ENCODE measurements at places on chromosomes 12 and 14.

- DNase-seq: no peak
Observed at GRCh38 chr14:66330228-66330627, 155.9 kb upstream of the CCDC196 start.

GRCh38 chr12:52147367-52147963 is 44.3 kb downstream of the KRT80 start:
- DNase-seq: peak; percentile 100

GRCh38 chr14:64715628-64716412 is 11.6 kb downstream of the PLEKHG3 start:
- DNase-seq: no peak

GRCh38 chr14:76257842-76258397 is 106.2 kb downstream of the GPATCH2L start:
- no peak for DNase-seq

GRCh38 chr12:110677206-110677911 is 11.6 kb downstream of the HVCN1 start:
- DNase-seq: no peak

DNA sequence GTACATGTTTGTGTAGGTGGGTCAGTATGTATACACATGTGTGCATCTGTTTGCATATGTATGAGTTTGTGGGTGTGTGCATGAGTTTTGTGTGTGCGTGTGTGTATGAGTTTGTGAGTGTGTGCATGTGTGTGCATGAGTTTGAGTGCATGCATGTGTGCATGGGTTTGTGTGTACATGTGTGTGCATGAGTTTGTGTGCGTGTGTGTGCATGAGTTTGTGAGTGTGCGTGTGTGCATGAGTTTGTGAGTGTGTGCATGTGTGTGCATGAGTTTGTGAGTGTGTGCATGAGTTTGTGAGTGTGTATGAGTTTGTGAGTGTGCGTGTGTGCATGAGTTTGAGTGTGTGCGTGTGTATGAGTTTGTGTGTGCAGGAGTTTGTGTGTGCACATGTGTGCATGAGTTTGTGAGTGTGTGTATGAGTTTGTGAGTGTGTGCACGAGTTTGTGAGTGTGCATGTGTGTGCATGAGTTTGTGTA is 61.5 kb downstream of the FZD10 start:
- DNase-seq: no peak

DNA sequence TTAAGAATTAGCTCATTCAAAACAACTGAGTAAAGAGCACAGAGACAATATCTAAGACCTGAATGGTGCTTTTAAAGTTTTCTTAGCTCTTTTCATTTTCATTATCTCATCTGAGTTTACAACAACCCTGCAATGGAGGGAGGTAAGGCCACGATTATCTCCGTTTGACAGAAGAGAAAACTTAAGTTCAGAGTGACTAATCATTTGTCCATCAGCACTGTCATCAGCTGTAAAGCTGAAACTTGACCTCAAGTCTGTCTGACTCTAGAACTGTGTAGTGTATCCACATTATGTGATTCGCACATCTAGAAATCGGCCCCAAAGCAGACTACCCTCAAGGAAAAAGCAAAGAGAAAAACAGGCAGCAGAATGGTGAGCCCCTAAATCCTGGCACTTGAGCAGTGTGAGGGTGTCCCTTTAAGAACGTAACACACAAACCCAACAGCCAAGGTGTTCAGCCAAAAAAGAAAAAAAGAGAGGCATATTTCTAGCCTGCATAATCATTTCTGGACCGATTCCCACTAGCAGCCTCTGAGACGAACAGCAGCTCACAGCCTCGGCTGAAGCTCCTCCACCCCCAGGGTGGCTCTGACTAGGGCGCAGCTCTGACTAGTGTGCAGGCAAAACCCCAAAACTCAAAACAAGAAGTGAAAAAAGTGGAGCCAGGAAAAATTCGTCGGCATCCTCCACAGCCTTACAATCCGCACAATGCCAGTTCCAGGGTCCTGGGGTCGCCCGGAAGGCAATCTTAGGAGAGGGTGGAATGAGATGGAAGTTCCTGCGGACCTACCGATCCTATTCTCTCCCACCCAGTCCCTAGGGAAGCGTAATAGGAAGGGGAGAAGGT is 1.6 kb downstream of the STXBP6 start:
- peak; percentile 85 for DNase-seq

DNA sequence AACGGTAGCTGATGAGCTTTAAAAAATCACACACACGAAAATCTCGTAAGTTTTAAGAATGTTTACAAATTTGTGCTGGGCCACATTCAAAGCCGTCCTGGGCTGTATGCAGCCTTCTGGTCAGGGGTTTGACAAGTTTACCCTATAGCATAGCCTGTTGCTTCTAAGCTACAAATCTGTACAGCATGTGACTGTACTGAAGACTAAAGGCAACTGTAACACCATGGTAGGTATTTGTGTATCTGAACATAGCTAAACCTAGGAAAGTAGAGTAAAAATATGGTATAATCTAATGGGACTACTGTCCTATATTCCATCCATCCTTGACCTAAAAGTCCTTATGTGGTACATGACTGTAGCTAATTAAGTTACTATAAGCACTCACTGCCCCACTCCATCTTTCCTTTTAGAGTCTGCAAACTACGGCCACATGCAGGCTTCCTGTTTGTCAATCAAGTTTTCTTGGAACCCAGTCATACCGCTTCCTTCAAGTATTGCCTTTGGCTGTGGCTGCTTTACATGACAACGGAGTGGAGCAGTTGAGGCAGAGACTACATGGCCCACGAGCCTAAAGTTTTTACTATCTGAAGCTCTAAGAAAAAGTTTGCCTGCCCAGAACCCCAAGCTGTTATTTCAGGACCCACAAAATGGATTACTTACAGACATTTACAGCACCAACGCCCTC is 18.5 kb downstream of the KRT7 start:
- DNase-seq: no peak

GRCh38 chr12:18570543-18570942 is 167.3 kb downstream of the PLCZ1 start:
- DNase-seq: no peak

DNA sequence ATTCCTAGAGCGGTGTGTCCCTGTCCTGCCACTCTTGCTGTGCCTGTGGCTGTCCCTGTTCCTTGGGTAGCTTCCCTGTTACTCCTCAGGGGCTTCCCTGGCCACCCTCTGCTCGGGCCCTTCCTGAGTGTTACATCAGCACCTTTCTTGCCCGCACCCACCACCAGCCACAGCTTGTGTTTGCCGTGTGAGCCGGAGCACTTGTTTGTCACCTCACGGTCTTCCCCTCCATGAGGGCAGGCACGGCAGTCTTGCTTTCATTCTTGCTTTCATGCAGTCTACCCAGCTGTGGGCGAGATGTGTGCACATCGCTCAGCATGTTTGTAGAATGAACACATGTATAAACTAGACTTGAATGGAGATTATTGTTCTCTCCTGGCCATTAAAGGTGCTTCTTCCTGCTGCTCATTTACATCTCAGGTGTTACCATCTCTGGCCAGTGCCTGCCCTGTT is 42.0 kb downstream of the TRAF3 start:
- peak; percentile 31 for DNase-seq

GRCh38 chr12:990661-991349 is at the start of gene ERC1:
TSS of gene ERC1 (plus strand) at chr12:991223. CDS start at chr12:1027904, 36,681 bp downstream.
- peak; percentile 89 for DNase-seq

GRCh38 chr12:51382173-51382572 is 9.0 kb downstream of the GALNT6 start:
- DNase-seq: no peak

- DNase-seq: no peak
Observed at GRCh38 chr14:102967506-102967795, 45.0 kb downstream of the AMN start.

- DNase-seq: peak; percentile 62
Observed at GRCh38 chr12:122793685-122794106, 19.3 kb downstream of the CCDC62 start.

DNA sequence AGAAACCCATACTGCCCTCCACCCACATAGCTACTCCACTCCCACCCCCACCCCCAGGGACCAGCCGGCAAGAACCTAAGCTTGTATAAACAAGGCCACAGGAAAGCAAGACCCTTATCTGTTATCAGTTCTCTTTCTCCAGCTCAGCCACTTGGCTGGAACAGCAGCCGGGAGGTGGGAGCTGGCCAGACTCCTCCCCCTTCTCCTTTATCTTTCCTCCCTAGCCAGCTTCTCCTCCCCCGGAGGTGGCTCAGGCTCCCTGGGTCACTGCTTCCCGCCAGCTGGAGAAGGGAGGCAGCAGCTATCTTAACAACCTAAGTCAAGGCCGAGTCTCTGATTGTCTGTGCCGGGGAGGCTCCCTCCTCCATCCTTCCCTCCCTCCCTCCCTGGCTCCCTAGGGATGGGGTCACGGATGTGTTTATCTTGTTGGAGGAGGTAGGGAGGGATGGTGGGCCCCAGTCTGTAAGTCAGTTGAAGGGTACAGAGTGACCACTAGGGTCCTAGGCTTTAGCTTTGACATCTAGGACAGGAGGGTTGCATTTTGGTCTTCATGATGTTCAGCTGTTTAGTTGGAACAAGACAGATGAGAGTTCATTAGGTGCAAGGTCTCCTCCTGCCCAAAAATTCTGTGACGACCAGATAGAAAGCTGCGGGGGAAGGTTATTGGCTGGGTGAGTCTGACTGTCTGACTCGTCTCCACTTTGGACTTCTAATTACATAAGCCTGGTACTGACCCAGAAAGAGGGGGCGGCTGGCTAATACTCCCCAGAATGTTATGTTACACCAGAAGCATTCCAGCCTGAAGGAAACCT is 29.7 kb downstream of the ZFP36L1 start:
- DNase-seq: peak; percentile 75

DNA sequence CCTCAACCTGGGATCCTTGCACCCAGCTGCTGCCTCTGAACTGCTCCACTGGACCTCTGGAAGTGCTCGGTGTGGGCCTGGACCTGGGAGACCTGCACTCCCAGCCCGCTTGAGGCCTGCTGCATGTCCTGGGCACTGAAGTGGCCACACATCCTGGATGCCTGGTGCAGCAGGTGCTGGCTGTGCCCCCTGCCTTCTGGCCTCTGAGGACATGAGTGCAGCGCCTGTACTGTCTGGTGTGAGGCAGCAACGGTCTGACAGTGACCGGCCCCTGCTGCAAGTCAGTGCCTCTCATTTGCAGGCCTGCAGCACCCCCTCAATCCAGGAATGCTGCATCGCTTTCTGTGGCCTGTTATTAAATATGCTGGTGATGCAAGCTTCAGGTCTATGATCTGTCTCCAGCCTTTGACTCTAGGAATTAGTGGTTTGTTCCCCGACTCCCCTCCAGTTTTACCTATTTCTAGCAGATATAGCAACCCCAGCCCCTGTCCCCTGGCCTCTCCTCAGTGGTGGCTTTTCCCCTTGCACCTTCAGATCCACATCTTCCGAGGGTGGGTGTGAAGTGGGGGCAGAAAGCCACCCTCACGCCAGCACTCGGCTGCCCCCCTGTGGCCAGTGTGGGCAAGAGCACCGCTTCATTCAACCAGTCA is 3.6 kb downstream of the SMIM41 start:
- DNase-seq: peak; percentile 81

DNA sequence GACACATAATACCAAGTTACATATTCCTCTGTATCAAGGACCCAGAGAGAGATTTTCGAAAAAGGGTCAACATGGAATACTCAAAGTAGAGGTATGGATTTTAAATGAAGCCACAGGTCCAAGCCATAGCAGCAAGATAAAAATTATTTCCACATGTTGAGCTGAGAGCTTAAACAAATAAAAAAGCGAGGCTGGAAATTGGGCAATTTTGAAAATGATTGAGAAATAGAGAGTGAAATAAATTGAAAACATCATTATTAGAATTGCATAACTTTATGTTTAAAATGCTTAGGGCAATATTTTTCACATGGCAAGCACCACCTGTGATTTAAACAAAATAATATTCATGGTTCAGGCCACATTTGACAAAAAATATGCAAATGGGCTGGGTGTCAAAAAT is 1251.0 kb upstream of the USP15 start:
- DNase-seq: no peak

DNA sequence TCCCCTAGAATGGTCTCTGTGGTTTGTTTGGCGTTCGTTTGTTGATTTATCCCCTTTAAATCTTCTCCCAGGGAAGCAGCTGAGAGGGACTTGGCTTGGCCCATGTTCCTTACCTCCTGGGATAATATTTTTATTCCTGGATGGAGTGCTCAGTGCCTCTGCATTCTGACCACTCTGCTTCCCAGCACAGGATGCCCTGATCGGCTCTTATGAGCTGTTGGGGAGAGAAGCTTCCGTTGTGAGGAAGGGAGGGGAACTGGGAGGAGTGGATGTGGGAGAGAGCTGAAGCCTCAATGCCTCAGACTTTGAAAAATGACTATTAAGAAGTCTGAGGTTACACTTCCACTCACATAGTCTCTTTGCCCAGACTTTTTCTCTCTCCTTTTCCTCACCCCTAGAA is 114.8 kb downstream of the SMOC1 start:
- no peak for DNase-seq

DNA sequence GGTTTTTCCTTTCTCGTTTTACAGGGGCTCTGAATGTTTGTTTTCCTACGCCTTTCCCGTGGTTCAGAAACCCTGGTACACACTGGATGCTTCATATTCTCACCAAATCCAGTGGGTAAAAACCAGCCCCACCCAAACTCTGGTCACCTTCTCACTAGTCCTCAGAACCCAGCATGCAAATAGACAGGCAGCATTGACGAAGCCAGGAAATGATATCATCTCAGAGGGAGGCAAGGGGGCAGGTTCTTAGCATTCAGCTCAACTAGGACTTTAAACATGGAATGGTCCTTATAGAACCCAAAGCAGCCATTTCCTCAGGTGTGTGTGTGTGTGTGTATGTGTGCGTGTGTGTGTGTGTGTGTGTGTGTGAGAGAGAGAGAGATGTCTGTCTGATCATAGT is 142.0 kb downstream of the KCNK10 start:
- no peak for DNase-seq

DNA sequence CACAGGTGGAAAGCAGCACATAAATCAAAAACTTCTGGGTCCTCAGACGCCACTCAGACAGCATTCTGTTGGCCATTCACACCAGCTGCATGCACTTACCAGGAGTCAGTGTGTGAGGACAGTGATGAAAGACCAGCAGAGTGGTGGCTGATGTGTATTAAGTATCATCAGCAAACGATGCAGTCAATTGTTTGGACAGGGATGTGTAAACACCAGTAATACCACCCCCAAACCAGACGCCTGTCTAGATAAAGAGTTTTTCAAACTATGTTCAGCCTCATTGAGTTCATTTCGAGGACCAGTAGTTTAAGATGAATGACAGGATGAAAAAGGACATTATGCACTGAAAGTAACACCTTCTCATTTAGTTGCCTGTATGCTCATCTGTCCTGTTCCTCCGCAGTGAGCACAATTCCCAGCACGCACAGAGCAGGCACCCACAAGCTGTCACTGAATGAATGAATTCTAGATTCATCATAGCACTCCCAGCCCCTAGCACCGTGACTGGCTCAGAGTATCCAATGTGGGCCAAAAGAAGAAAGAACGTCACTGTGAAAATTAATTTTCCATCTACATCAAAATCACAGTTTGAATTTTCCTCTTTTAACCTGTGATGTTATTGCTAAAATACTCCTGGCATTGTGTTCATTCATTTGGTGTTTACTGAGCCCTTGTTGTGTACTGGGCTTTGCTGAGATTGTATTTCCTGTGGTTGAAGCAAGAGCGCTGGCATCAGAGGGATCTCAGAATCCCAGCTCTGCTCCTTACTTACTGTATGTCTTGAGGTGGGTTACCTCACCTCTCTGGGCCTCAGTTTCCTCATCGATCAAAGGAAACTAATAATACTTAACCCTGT is 124.8 kb upstream of the NOS1 start:
- no peak for DNase-seq

Data from AG10803 (cell line).